ENCODE measurements at places on chromosomes 12 and 14. TPM values are rescaled to one million over a fixed set of nuclear protein-coding genes. Genes with fewer than 3 reads are reported as not detected.

DNA sequence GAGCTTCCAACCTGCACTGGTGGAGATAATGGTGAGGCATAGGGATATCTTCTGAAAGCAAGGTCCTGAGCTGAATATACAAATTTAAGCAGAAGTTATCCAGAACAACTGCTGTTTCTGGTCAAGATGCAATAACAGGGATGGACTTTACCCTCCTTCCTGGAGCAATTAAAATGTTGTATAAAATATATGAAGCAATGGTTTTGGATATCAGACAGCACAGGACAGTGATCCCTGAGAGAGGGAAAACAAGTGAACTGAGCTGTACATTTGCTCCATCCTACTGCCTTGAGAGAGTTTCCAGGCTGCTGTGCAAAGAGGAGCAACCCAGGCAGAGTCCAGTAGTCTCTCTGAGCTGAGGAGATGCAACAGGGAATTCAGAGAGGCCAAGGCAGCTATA, 36.0 kb upstream of the CTDSP2 start:
- no peak for DNase-seq

DNA sequence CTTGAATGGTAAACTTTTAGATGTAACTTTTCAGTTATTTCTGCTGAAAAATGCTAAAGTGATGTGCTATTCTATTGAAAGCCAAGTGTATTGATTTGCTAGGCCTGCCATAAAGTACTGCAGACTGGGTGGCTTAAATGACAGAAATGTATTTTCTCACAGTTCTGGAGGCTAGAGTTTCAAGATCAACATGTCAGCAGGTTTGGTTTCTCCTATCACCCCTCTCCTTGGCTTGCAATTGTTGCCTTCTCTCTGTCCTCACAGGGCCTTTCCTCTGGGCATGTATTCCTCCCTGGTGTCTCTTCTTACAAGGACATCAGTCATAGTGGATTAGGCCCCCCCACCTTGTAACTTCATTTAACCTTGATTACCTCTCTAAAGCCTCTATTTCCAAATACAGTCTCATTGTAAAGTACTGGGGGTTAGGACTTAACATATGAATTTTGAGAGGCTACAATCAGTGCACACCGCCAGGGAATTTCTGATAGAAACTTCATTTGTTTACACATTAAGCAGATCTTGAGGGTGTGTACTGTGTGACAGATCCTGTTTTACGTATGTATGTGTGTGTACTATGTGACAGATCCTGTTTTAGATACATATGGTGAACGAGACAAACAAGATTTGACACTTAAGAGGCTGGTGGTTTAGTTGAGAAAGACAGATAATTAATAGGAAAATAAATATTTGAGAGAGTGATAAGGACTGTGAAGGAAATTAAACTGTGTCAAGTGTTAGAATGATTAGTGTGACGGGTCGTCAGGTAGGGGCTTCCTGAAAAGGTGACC, 49.5 kb downstream of the ADIPOR2 start:
- no peak for DNase-seq

The EFS gene
- total RNA-seq: 26.5 TPM

The SAMD15 gene
- 4.2 TPM for total RNA-seq

The G2E3 gene
- 29.5 TPM for total RNA-seq

The SLC25A47 gene
- not detected for total RNA-seq
